MCF 10A (cell line): ENCODE measurements at places on chromosomes 7 and 10. TPM values are rescaled to one million over a fixed set of nuclear protein-coding genes. Genes with fewer than 3 reads are reported as not detected.

- DNase-seq: no peak
These were observed 95.6 kb downstream of the MKI67 start for GRCh38 chr10:128030498-128031072.

DNA sequence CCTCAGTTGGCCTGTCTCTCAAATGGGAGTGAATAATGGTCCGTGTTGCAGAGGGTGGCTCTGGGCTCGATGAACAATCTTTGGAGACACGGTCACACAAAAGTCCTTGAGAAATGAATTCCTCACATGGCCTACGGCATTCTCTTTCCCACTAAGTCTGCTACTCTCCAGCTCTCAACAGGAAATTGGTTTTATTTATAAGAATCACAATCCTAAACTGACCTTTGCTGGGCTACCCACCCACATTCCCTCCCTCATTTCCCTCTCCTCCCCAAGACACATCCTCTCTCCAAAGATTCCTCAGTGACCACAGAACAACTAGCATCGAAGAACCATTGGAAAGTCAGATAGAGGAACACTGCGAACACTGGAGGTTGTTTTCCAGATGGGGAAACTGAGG is 4.7 kb downstream of the AFAP1L2 start:
- DNase-seq: no peak

DNA sequence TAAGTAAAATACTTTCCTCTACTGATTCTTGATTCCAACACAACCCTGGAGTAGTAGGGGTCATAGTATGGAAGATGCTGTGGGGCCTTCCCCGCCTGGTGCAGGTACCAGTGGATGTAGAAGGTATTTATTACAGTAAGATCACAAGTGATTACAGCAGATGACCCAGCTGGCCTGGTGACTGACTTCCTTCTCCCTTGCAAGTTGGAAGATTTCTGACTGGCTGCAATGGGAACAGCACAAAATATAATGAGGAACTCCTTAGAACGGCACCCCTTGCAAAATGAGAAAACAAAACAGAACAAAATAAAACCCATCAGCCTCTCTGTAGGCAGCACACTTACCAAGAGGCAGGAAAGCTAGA is 61.7 kb upstream of the TARP start:
- no peak for DNase-seq

DNA sequence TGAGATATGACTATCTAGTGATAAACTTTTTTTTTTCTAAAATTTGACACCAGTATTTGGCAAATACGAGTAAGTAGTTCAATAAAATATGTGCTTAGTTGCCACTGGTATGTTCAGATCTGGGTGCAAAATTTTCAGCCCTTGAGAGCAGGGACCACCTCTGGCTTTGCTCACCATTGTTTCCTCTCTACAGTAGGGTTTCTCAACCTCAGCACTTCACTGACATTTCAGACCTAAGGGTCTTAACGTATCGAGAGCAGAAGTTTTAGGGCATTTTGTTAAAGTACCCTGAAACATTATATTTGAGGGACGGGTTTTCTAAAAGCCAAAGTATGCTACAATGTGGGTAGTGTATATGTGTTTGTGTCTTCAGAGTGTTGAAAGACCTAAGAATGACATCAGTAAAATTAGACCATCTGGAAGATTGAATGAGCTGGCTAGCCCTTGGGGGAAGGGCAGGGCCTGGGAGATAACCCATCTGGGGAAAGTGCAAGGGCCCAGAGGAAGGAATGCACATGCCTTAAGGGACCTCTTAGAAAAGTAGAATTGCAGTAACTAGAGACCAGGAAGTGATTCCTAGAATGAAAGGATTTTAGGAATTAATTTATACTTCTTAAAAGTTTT is 11.8 kb downstream of the BZW2 start:
- DNase-seq: peak; percentile 83

The PLAU gene
- 17.3 and 30.6 TPM in 2 replicates for total RNA-seq

GRCh38 chr7:4799508-4800268 is 24.3 kb downstream of the AP5Z1 start:
- peak; percentile 23 for DNase-seq

The PDE6C gene
- total RNA-seq: not detected in 2 replicates

- no peak for DNase-seq
These were observed 84.3 kb downstream of the CFTR start for GRCh38 chr7:117564080-117564479.

DNA sequence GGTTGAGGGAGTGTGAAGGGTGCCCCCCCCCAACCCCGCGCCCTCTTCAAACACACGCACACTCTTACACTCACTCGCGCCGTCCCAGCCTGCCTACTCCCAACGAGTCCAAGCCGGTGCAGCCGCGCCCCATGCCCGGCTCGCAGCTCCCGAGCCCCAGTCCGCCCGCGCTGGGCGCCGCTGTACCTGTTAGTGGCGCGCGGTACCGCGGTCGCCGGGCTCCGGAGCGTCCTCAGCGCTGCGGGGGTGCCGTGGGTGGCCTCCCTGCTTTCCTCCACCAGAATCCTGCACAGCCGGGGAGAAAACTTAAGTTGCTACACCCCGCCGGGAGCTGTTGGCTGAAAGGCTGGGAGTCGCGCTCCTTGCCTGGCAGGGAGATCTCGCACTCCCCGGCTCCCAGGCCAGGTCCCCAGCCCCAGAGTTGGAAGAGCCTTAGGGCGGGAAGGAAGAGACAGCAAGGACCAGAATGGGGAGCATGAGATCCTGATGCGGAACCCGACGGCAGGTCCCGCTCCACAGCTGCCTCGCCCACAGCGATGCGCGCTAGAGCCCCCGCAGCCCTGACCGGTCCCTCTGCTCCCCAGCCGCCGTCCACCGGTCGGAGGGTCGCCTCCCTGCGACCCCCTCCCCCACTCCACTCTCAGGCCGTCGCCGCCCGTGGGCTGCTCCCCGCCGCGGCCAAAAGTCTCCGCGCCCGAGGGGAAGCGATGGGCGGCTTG is 863 bp downstream of the ST8SIA6 start:
- peak; percentile 70 for DNase-seq

DNA sequence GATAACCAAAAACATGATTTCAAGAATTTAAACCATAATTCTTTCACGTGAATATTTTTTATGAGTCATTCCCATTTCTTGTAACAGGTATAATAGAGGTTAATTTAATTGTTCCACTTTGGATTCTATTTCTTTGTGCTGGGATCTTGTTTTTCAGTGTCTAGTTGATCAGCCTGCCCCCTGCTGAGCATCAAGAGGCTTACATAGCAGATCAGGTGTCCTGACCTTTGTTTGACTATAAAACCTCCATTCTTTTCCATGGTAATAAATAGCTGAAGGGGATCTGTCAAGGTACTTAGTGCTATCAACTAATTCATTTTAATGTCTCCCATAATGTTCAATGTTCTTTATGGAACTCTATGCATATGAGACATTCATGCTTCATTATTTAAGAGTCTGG is 4.9 kb downstream of the COL17A1 start:
- peak; percentile 65 for DNase-seq

The COMTD1 gene
- 18.3 and 34.3 TPM in 2 replicates for total RNA-seq

The MBL2 gene
- not detected in 2 replicates for total RNA-seq

DNA sequence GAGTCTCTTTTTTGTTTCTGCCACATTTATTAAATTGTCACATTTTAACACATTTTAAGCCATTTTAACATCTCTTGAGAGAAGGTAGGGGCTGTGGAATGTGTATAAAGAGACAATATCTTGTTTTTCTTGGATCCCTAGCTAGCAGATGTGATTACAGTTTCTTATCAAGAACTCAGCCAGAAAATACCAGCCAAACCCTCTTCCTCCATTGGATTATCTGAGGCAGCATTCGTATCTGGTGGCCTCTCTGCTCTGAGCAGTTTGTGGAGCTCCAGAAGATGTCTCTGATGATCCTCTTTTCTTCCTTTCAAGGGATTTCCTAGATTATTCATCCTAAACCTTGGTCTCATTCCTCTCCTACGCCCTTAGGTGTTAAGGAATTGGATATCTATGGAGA is 35.3 kb upstream of the PFKFB3 start:
- no peak for DNase-seq

- DNase-seq: no peak
These were observed 344.2 kb upstream of the MKI67 start for GRCh38 chr10:128470321-128470965.

GRCh38 chr10:43196981-43197833 is 59.0 kb downstream of the CSGALNACT2 start:
- DNase-seq: no peak

GRCh38 chr10:3901370-3901769 is 116.4 kb upstream of the KLF6 start:
- DNase-seq: no peak

GRCh38 chr7:102097601-102098161 is 189.0 kb upstream of the SH2B2 start:
- DNase-seq: no peak

The ERCC6 gene
- total RNA-seq: 54.0 and 64.4 TPM in 2 replicates

The CXCL12 gene
- total RNA-seq: not detected in 2 replicates

- no peak for DNase-seq
These were observed 891.1 kb downstream of the NXPH1 start for GRCh38 chr7:9324513-9324912.
